ENCODE measurements at places on chromosomes 6 and 20. TPM values are rescaled to one million over a fixed set of nuclear protein-coding genes. Genes with fewer than 3 reads are reported as not detected.

GRCh38 chr6:18501663-18502013, 114.5 kb downstream of the RNF144B start:
- DNase-seq = no peak

DNA sequence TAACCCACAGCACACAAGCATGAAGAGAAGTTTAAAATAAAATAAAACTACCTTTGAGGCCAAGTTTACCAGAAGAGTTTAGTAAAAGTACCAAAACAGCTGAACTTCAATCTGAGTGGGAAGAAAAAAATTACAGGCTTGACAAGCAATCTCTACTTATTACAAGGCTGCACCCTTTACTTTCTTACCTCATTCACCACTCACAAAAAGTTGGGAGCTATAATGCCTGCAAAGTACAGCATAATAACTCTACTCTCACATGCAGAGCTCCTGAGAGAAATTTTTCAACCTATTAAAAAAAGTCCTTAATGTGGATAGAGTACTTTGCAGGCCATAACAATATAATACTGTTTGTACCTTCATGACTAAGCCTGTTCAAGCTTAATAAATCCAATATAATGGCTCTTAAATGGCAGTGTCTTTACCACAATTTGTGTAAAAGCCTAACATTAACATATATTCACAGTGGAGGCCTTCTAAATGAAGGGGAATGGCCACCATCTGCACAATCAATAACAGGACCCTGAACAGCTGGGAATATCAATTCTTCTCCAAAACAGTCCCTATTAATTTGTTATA, 103.1 kb downstream of the DST start:
- no peak for DNase-seq

The RBBP9 gene
- total RNA-seq = 2.1 TPM

DNA sequence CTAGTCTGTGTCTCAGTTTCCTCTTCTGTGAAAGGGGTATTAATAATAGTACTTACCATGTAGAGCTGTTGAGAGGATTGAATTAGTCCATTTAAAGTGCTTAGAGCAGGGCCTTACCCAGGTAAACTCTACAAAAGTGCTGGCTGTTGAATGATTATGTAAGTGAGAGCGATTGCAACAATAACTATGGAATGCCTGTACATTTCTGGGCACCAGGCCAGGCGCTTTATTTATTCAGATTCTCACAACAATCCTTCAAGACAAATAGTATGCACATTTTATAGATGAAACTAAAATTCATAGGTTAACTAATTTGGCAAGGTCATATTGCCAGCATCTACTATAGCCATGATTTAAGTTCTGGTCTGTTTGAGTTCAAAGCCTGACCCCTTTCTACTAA, 78.3 kb upstream of the MMS22L start:
- DNase-seq = no peak

The FITM2 gene
- total RNA-seq = 3.3 TPM

The B4GALT5 gene
- total RNA-seq = 7.9 TPM

- DNase-seq = no peak
Observed at GRCh38 chr6:104585646-104586045, 274.1 kb downstream of the HACE1 start.

DNA sequence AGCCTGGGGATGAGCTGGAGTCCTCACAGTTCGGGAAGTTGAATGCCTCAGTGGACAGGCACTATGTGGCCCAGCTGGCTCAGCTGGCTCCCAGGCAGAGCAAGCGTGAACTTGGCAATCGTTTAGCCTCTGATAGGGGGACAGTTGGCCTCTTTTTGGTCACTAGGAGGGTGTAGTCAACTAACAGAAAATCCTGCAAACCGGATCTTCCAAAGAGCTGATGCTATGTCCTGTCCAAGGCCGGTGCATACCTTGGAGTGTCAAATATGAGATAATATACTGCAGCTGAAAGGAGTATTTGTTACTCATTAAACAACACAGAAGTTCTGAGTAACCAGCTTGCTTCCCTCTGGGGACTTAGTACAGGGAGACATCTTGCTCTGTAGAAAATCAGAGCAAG, 126.2 kb upstream of the EXOC2 start:
- DNase-seq = no peak

- no peak for DNase-seq
Observed at GRCh38 chr6:142947714-142948480, 2.9 kb upstream of the HIVEP2 start.

GRCh38 chr6:46296586-46296985, 125.8 kb upstream of the ENPP5 start:
- DNase-seq = no peak

DNA sequence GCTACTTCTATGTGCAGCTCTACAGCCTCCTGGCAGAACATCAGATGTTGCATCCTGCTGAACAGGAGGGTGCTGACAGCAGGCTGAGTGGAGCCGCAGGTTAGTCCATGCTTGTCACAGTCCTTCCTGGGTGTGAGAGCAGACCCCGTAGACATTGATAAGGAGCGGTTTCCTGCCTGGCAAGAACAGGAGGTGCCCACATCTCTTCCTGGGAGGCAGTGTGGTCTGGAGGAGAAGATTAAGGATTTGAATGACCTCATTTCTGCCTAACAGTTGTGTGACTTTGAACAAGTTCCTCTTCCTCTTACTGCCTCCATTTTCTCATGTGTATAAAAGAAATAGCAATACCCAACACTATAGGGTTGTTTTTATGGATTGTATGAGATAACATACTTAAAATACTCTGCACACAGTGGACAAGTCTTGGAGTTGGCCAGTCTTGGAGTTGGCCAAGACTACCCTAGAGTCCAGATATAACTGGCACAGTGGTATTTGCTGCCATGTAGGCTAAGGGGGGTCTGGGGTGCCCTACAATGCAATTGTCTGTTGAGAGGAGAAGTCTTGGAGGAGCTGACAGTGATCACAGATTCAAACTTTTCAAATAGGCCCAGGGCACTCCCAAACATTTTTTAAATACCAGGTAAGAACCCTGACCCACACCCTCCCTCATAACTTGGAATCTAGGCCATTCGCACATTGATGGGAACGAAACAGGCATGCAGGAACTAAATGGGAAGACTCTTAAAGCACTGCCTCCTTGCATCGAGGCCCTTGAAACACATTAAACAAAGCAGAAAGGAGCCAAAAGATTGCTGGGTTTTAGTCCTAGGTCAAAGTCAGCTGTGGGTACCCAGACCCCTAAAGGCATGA, 32.6 kb upstream of the TBC1D7 start:
- no peak for DNase-seq

The HS3ST5 gene
- total RNA-seq = not detected

DNA sequence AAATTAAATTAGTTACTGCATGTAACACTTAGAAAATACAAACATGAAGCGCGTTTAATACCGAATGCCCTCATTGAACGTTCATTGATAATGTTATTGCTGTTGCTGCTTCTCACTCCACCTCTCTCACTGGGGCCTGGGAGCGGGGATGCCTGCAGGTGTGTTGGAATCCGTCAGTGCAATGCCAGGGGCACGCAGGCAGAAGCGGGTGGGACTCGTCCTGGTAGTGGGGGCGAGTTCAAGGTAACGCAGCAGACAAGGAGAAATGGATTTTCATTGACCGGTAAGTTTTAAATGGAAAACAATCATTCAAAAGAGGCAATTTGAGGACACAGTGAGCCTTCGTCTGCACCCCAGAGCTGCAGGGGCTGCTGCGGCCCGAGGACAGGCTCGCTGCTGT, 71.2 kb upstream of the AFDN start:
- no peak for DNase-seq

The PMEPA1 gene
- 22.2 TPM for total RNA-seq

The CRIP3 gene
- 0.84 TPM for total RNA-seq
